NCI-H187 (cell line): ENCODE measurements at places on chromosomes 4 and X.

DNA sequence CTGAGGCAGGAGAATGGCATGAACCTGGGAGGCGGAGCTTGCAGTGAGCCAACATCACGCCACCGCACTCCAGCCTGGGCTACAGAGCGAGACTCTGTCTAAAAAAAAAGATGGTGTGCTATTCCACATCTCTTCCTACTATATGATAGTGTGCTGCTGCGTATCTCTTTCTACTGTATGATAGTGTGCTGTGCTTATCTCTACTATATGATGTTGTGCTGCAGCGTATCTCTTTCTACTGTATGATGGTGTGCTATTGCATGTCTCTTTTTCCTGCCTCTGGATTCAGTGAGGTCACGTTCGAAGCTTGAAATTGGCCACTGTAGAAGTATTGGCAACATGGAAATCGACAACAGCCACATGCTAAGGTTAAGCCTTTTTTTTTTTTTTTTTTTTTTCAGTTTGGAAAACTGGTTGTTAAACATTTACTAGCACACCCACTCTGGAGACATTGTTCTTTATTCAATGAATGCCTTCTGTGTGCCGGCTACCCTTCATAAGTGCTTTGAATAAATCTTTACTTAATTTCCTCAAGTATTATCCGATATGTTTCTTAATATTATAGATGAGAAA is 31.0 kb downstream of the ARFIP1 start:
- DNase-seq, result no peak

DNA sequence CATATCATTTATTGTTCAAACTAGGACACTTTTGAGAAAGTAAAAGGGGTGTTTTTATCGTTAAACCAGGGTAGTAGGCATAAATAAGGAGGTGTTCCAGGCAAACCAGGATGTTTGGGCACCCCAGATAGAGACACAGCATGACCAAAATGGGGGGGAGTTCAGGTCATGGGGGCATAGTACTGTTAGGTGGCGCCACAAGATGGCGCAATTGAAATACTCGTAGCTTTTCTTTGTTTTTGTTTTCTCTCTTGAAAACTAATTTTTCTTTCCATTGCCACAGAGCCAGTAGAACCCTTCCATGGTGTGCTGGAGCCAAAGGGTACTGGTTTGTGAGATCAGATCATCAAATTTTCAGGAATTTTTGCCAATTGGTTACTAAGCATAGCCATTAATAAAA is 283.4 kb downstream of the BCOR start:
- no peak for DNase-seq

- DNase-seq, result no peak
These were observed 64.6 kb upstream of the TMEM150C start for GRCh38 chr4:82626251-82626868.

DNA sequence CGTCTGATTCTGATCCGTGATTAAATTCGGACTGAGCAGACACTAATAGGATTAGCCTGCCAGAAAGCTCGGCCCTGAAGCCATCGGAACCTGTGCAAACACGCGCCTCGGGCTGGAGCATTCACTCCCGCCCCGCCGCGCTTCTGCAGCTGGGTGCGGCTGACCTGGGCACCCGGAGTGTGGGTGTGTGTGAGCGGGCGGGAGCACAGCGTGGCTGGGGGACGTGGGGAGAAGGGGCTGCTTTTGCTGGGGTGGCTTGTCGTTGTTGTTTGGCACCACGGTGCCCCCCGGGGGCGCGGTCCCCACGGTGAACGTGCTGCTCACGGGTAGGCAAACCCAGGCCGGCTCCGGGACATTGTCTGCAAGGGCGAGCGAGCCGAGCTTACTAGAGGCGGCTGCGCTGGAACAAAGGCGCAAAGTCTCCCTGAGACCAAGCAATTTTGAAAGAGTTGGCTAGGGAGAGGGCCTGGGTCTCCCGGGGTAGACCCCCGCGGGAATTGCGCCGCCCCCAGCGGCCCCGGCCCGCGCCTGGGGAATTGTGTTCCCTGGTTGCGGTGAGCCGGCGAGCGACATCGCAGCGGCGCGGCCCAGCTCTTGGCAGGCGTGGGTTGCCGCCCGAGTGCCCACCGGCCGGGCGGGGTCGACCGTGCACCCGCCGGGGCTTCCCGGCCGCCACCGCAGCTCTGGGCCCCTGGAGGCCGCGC is 1.4 kb downstream of the MAMLD1 start:
- DNase-seq, result no peak

DNA sequence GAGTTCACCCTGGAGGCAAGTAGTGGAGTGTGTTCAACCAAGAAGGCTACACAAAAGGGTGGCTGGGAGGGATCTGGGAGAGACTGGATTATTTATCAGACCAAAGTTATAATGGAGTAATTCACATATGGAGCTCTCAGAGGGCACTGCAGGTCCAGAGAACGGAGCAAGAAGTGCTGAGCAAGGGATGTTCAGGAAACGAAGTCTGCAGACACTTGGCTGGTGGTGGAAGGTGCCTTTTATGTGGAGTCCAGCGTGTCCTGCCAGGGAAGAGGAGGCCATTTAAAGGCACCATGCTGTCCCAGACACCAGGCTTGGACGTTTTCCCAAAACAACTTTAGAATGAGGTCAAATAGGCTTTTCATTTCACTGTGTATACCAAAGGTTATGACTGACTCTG is 130.1 kb downstream of the CEP135 start:
- no peak for DNase-seq

- no peak for DNase-seq
These were observed 224.3 kb downstream of the DCLK2 start for GRCh38 chr4:150302553-150302952.

DNA sequence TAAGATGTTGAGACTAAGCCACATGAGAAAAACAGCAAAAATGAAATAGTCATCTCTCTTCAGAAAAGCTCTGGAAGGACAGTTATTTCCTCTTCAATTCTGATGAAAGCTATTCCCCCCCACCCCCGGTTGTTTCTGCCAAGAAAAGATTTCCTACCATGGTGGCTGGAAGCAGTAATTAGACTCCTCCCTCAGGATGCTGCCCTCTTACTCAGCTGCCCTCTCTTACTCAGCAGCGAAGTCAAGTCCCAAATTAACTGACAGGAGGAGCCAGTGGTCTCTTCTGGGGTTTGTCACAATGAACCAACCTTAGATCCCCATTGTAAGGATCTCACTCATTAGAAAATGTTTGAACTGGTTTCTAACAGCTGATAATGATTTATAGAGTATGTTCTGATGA is 38.0 kb downstream of the GPM6B start:
- DNase-seq, result no peak

GRCh38 chr4:187393531-187394344 is 601.8 kb upstream of the ZFP42 start:
- no peak for DNase-seq

DNA sequence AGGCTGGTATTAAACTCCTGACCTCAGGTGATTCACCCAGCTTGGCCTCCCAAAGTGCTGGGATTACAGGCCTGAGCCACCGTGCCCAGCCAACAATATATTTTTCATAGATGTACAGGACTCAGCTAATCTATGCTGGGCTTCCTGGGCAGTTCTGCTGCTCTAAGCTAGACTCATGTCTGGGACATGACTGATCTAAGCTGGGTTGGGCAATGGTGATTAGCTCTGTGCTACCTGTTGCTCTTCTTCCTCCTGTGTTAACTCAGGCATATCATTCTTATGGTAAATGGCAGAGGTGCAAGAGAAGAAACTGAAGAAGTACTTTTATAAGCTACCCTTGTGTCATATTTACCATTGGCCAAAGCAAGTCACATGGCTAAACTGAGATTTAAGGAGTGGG is 11.4 kb upstream of the SUPT20HL2 start:
- no peak for DNase-seq

DNA sequence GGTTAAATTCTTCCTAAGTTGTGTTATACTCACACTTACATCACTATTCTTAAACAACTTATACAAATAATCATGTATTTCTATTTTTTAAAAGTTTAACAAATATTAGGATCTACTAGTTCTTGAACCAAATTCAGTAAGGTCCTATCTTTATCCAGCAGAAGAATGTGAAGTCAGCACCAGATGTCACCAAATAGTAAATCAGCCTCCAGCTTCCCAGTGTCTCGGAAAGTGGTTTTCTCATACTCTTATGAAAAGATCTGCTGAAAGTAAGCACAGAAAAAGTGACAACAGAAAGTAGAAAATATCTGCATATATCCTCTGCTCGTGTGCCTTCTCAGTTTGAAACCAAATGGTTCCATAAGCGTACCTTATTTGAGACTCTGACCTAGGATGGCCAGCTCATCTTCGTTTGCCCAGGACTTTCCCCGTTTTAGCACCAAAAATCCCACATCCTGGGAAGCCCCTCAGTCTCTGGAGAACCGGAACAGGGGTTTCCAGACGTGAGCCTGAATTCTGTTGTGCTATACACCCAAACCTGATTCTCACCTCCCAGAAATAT is 98.0 kb upstream of the DCLK2 start:
- DNase-seq, result no peak

DNA sequence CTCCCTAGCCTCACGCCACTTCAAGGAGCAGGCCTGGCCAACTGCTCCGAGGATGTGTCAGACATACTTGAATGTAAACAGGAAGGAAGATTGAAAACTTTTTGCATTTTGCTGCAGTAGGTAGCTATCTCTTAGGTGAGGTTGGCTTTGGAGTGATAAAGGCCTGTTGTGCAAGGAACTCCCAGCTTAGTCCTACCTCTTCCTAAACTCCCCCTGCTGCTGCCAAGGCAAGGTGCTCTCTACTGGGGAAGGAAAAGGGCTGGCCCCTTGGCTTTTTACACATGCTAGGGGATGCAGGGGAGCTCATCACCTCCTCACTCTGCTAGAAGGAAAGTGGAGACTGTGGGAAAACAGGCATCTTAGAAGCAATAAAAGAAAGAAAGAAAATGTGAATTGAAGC is 10.7 kb upstream of the BRS3 start:
- no peak for DNase-seq

GRCh38 chr4:37243722-37244582 is 591 bp upstream of the NWD2 start:
- no peak for DNase-seq

- no peak for DNase-seq
These were observed 33.8 kb downstream of the MTTP start for GRCh38 chr4:99608417-99608816.

- no peak for DNase-seq
These were observed 25.3 kb upstream of the CYBB start for GRCh38 chrX:37754516-37754915.

- DNase-seq, result no peak
These were observed 105.4 kb downstream of the TMEM144 start for GRCh38 chr4:158315706-158316105.

DNA sequence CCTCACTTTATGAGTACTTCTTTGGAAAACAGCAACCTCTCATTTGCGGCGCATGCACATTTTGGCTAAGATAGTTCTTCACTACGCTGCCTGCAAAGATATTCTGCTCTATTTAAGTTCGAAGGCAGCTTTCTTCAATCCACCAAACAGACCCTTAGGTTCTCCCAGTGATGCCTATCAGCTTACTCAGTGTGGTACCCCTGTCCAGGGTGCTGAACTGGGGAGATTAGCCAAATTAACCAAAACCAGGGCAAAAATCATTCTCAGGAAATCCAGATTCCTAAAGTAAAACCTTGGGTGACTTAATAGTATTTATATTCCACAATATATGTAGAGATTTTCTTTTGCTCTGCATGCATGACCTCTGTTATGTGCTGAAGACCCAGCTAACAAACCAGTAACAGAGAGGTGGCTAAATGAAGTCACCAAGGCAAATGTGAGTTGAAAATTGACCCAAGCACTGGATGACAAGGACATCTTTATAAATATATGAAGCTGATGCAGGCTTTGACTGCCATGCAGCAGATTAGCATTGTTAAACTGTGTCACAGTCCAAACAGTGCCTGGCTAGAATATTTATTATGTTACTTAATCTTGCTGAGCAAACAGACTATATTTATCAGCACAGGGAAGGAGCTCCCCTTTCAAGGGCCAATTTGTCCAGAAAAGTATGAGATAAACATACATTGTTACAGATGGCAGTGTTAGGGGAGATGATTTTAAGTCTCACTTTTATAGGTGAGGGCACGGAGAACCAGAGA is 418.2 kb downstream of the STIM2 start:
- no peak for DNase-seq

DNA sequence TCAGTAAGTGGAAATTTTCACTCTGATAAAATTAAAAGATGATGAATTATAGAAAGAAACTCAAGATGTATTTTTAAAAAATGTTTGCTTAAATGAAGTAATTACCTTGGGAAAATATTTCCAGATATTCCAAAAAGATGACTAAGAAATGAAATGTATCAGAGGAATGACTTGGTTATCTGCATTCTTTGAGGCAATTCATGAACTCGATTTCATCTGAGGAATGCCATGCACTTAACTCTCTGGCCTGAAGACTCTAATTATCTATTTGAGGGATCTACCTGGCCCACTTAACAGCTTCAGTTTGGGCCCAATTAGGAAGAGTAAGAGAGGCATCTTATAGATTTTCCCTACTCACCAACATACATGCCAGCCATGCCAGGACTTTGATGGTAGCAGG is 182.3 kb downstream of the INPP4B start:
- DNase-seq, result no peak

DNA sequence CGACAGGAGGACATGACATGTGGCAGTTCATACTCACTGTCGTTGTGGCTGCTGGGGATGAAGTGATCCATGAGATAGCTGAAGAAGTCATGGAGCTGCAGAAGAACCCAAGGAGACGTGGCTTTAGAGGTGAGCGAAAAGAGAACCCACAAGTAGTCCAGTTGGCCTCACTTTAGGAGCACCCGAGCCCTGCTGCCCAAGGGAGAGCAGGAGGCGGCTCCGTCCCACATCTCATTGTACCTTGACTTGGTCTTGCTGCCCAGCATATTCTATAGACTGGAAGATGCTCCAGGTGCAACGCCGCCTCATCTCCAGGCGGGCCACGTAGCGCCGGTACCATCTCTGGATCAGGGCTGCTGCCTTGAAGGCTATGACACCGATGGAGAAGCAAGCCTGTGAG is 10.6 kb downstream of the PPEF2 start:
- no peak for DNase-seq

DNA sequence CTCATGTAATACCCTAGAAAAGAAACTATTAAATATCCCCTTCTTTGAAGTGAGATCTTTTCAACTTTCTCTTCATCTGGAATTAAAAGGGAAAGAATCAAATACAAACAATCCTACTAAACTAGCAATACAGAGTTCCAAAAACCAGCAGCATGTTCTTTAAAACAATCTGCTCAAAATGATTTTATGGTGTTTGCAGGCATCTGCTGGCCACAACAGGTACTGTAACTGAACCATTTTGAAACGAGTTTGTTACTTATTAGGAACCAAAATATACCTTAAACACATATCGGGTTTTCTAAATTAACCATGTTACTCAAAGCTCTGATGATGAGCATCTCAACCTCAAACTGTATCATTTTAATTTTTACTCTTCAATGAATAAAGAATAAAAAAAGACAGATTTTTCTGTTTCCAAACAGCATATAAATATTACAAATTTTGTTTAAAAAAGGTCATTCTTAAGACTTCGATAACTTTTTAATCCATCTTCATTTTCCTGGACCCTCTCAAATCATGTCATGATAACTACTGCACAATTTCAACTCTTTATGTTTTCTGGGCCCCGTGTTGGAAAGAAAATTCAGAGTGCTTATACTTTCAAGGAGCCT is 56.5 kb downstream of the ARAP2 start:
- no peak for DNase-seq

GRCh38 chr4:96630839-96631238 is 790.9 kb downstream of the PDHA2 start:
- DNase-seq, result no peak

GRCh38 chr4:110412354-110413065 is 63.4 kb upstream of the ENPEP start:
- no peak for DNase-seq

GRCh38 chr4:164779080-164779479 is 25.1 kb downstream of the SMIM31 start:
- DNase-seq, result no peak

GRCh38 chr4:29972121-29972520 is 748.0 kb upstream of the PCDH7 start:
- no peak for DNase-seq

GRCh38 chrX:45762699-45763647 is 562.3 kb upstream of the DIPK2B start:
- no peak for DNase-seq
